Naive thymus-derived CD4-positive, alpha-beta T cell (primary cell): ENCODE measurements at places on chromosomes 7 and 10. TPM values are rescaled to one million over a fixed set of nuclear protein-coding genes. Genes with fewer than 3 reads are reported as not detected.

The PKD2L1 gene
- 0.10 TPM for polyA plus RNA-seq

The RNF32 gene
- polyA plus RNA-seq: not detected

The KLF14 gene
- polyA plus RNA-seq: not detected

DNA sequence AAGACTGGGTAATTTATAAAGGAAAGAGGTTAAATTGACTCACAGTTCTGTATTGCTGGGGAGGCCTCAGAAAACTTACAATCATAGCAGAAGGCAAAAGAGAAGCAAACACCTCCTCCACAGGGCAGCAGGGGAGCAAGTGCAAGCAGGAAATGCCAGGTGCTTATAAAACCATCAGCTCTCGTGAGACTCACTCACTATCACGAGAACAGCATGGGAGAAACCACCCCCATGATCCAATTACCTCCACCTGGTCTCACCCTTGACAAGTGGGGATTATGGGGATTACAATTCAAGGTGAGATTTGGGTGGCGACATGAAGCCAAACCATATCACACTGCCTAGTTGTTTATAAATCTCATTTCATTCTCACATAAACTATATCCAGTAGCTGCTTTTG is 28.0 kb upstream of the CPN1 start:
- no peaks in the 10 kb centered on the region for H3K36me3 ChIP-seq
- DNase-seq: no peak
- H3K27ac ChIP-seq: no peak overlapping the region
- H3K4me3 ChIP-seq: no peak overlapping the region

DNA sequence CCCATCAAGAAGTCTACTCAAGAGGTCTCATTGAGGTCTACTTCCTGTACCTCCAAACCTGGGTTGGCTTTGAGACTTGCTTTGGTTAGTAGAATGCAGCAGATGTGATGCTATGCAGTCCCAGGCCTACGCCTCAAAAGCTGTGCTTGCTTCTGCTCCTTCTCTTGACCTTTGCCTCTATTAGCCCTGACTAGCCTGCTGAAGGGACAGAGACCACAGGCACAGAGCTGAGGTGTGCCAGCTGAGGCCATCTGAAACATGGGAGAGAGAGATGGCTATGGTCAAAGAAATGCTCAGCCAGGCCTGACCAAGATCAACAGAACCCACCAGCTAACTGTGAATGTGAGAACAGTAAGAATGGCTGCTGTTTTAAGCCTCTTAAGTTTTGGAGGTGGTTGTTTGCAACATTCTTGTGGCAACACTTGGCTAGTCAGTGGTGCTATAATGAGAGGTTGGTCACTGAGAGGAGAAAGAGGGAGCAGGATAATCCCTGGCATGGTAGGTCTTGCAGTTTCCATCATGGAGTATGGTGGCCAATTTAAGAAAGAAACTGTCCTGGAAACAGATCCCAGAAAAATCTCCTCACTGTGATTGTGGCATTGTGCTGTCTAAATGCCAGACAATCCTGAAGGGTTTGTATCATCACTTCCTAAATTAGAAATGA is 176.1 kb upstream of the PHYHIPL start:
- H3K27ac ChIP-seq: no peak overlapping the region
- DNase-seq: no peak
- H3K4me1 ChIP-seq: no peaks in the 10 kb centered on the region
- no peaks in the 10 kb centered on the region for H3K27me3 ChIP-seq
- H3K36me3 ChIP-seq: no peaks in the 10 kb centered on the region

The GOLGA7B gene
- polyA plus RNA-seq: 0.62 TPM

DNA sequence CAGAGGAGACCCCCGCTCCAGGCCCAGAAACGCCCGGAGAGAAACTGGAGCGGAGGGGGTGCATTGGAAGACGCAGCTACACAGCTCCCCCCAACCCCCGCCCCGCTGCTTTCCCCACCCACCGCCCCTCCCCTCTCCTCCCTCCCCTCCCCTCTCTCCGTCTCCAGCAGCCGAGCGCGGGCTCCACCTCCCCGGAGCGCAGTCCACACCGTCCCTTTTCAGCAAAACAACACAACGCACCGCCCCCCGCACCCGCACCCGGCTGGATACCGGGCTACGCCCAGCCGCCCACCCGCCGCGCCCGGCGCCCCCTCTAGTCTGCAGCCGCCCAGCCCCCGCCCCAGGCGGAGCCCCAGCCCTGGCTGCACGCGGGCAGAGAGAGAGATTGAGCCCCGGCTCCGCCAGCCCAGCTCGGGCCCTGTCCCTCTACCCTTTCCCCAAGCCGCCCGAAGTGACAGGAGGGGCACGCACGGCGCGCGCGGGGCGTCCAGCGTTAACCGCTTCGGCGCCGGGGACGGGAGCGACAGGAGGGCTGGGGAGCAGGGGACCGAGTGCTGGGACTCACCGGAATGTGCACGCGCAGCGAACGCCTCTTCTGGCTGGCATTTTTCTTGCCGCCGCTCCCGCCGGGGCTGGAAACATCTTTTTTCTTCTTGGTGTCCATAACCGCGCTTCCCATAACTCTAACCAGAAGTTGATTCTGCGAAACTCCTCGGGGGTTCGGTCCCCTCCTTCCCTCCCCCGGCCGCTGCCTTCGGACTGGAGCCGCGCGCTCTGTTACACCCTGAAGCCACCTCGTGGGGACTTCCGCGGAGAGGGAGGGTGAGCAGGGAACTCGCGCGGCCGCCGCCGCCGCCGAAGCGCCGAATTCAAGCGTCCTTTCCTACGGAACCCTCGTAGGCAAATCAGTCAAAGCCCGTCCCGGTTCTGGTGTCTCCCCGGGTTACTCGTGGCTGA is 695 bp downstream of the PRKAG2 start:
- H3K4me3 ChIP-seq: peak overlapping the region; percentile 99
- H3K27ac ChIP-seq: peak overlapping the region; percentile 87
- no peaks in the 10 kb centered on the region for H3K27me3 ChIP-seq
- peaks cover 15% of the 10 kb centered on the region for H3K4me1 ChIP-seq
- no peaks in the 10 kb centered on the region for H3K36me3 ChIP-seq

- no peak overlapping the region for H3K27ac ChIP-seq
- no peaks in the 10 kb centered on the region for H3K4me1 ChIP-seq
- H3K36me3 ChIP-seq: no peaks in the 10 kb centered on the region
- no peak overlapping the region for H3K4me3 ChIP-seq
- DNase-seq: no peak
Measured at GRCh38 chr7:45190406-45191165, 33.0 kb downstream of the RAMP3 start.

- no peak overlapping the region for H3K27ac ChIP-seq
Measured at GRCh38 chr10:11276449-11276990, 258.8 kb downstream of the CELF2 start.

- peak overlapping the region; percentile 98 for H3K27ac ChIP-seq
- no peaks in the 10 kb centered on the region for H3K27me3 ChIP-seq
- peaks cover 35% of the 10 kb centered on the region for H3K4me1 ChIP-seq
- peak overlapping the region; percentile 99 for H3K4me3 ChIP-seq
Measured at GRCh38 chr10:102644646-102645387, 538 bp downstream of the TRIM8 start.

DNA sequence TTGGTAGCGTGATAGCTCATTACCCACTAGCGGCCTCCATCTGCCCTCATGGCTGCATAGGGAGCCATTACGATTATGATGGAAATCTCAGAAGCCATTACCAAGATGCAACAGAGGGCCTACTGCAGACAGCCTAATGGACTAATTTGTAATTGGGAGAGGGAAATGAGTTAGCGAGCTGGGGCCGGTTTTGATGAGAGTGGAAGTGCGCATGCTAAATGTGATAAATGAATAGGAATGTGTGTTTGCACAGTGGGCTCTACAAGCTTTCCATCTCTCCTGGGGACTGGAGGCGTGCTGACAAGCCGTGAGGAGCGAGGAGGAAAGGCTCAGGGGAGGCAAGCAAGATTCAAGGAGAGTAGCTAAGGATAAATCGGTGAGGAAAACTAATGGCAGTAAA is 644.5 kb upstream of the GALNT17 start:
- no peak overlapping the region for H3K4me3 ChIP-seq
- no peak overlapping the region for H3K27ac ChIP-seq
- H3K4me1 ChIP-seq: no peaks in the 10 kb centered on the region
- no peaks in the 10 kb centered on the region for H3K27me3 ChIP-seq

The SCART1 gene
- polyA plus RNA-seq: not detected

DNA sequence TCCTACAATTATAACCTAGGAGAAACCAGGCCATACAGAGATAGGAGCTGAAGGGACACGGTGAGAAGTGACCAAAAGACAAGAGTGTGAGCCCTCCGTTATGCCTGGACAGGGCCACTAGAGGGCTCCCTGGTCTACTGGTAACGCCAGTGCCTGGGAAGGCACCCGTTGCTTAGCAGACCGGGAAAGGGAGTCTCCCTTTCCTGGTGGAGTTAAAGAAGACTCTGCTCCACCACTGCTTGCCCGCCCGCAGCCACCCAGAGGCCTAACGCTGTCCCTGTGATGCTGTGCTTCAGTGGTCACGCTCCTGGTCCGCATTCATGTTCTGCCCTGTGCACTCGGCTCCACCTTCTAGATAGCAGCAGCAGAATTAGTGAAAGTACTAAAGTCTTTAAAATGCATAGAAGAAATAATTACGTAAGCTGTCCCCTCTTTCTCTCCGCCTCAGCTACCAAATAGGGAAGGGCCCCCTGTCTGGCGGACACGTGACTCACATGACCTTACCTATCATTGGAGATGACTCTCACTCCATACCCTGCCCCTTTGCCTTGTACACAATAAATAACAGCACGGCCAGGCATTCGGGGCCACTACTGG is 34.8 kb downstream of the GRID2IP start:
- no peaks in the 10 kb centered on the region for H3K4me1 ChIP-seq
- peak overlapping the region; percentile 64 for H3K4me3 ChIP-seq

DNA sequence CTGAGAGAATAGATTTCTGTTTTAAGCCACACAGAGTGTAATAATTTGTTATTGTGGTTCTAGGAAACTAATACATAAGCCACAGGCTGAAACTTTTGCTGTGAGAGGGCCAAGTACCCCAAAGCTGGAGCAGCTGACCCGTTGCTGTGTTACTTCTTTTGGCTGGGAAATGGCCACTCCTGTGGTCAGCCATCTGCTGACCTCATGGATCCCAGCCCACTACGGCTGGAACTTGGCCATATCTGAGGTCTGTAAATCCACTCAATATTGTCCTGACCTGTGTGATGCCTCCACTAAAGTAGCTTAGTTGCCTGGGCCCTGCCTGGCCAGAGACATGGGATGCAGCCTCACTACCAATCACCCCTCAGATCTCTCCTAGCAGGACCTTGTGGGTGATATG is 17.4 kb upstream of the LOXL4 start:
- H3K27ac ChIP-seq: no peak overlapping the region
- no peaks in the 10 kb centered on the region for H3K27me3 ChIP-seq
- no peaks in the 10 kb centered on the region for H3K36me3 ChIP-seq

- no peaks in the 10 kb centered on the region for H3K4me1 ChIP-seq
- no peak overlapping the region for H3K4me3 ChIP-seq
- no peak for DNase-seq
Measured at GRCh38 chr7:92727755-92728154, 108.6 kb downstream of the CDK6 start.

The SH2B2 gene
- polyA plus RNA-seq: 0.58 TPM

The ZNF12 gene
- 25.2 TPM for polyA plus RNA-seq

GRCh38 chr10:48523212-48523819 is 81.6 kb downstream of the ARHGAP22 start:
- no peak for DNase-seq
- H3K27me3 ChIP-seq: no peaks in the 10 kb centered on the region
- H3K36me3 ChIP-seq: no peaks in the 10 kb centered on the region
- H3K4me1 ChIP-seq: no peaks in the 10 kb centered on the region
- no peak overlapping the region for H3K4me3 ChIP-seq

- no peak for DNase-seq
- no peak overlapping the region for H3K4me3 ChIP-seq
- H3K27me3 ChIP-seq: no peaks in the 10 kb centered on the region
Measured at GRCh38 chr7:36972140-36972518, 247.8 kb upstream of the AOAH start.

DNA sequence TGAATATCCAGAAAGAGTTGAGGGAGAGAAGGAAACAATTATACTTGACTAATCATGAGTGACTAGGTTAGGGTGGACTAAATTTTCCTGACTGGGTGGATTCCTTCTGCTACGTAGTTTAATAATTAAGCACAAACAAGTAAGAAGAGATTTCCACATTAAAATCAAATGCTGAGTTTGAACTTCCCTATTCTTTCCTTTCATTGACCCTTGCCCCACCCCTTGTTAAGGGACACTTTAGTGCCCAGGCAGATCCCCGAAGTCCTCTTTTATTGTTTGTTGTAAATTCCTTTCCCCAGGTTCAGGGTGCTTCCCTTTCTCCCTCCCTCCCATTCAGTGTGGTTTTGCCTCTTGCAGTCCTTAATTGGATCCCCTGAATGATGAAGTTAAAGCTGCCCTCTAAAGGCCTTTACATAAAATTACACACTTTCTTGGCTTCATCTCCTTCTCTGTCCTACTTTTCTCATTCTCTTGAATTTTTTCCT is 8.8 kb upstream of the SPAM1 start:
- no peaks in the 10 kb centered on the region for H3K4me1 ChIP-seq
- no peak for DNase-seq
- H3K27ac ChIP-seq: no peak overlapping the region
- no peaks in the 10 kb centered on the region for H3K36me3 ChIP-seq
- H3K4me3 ChIP-seq: no peak overlapping the region

- H3K36me3 ChIP-seq: no peaks in the 10 kb centered on the region
- no peaks in the 10 kb centered on the region for H3K27me3 ChIP-seq
- no peak overlapping the region for H3K27ac ChIP-seq
- H3K4me3 ChIP-seq: no peak overlapping the region
Measured at GRCh38 chr10:95711492-95711891, 17.8 kb upstream of the TCTN3 start.

DNA sequence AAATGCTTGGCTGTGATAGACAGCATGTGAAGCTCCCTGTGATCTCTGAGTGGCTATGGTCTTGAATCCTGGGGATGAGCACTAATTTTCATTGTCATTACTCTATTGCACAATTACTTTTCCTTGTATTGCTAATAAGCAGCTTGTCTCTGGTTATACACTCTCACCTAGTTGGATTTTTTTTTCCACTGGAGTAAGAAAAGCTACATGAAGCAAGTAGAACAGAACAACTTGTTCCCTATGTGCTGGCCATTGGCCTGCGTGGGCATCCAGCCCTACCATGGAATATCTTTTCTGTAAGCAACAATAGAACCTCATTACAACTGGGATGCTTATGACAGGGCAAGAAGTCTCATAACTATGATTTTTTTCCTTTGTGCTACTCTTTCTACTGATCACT is 807.4 kb downstream of the TNS3 start:
- DNase-seq: no peak
- H3K4me3 ChIP-seq: no peak overlapping the region
- H3K27me3 ChIP-seq: no peaks in the 10 kb centered on the region
- no peaks in the 10 kb centered on the region for H3K36me3 ChIP-seq

The SOSTDC1 gene
- polyA plus RNA-seq: not detected

The SPDYE6 gene
- 0.14 TPM for polyA plus RNA-seq

The SYT15 gene
- polyA plus RNA-seq: not detected
